ENCODE measurements at places on chromosomes 12 and 14.
A peak's percentile ranks its signal among the peaks of the same experiment; 100 is the strongest.

- no peak for DNase-seq
Observed at GRCh38 chr12:34345801-34346200, 323.5 kb downstream of the ALG10 start.

GRCh38 chr12:111598637-111599452 is at the start of gene ATXN2:
Gene ATXN2 (minus strand): TSS chr12:111599315. CDS start chr12:111599034, 281 bp downstream.
- DNase-seq: peak; percentile 80

DNA sequence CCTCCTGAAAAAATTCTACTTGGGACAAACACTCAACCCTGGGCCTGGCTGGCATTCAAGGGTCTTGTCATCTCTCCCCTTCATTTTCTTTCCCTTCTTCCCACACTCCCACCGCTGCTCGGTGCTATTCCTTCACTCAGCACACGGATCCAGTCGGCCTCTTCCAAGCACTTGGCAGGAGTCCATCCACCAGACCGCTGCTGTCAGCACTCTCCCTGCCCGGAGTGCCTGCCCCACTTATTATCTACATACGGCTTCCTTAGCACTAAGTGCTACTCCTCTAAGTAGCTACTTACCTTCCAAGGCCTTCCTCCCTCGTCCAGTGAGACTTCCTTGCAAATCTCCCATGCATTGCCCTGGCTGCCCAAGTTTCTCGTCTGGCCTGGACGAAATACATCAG is 29.8 kb downstream of the CALM1 start:
- DNase-seq: peak; percentile 33

DNA sequence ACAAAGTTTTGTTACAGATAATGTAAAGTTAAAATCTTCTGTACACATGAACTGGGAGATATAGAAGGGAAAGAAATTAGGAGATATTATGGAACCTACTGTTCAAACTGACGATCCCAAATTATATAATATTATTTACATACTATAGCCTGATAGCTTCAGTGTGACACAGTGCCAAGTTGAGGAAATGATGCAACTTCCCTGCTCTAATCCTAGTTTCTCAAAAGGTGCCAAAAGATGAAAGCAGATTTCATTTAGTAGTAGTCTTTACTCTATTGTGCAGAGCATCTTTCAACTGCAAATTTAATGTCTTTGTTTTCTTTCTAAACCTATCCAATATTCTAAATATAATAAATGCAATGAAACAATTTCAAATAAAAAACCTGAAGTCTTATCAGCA is 46.9 kb downstream of the COCH start:
- peak; percentile 36 for DNase-seq

DNA sequence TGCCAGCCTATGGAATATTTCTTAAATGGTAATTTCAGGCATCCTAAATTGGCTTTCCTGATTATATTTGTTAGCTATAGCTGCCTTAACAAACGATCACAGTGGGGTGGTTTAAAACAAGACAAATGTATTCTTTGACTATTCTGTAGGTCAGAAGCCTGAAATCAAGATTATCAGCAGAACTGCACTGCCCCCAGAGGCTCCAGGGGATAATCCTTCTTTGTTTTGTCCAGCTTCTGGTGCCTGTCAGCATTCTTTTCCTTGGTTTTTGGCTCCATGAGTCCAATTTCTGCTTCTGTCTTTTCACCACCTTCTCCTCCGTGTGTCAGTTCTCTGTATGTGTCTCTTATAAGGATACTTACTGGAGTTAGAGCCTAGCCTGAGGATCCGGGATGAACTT is 1282.2 kb upstream of the USP15 start:
- no peak for DNase-seq

- no peak for DNase-seq
Observed at GRCh38 chr12:60012659-60013058, 416.8 kb downstream of the SLC16A7 start.

DNA sequence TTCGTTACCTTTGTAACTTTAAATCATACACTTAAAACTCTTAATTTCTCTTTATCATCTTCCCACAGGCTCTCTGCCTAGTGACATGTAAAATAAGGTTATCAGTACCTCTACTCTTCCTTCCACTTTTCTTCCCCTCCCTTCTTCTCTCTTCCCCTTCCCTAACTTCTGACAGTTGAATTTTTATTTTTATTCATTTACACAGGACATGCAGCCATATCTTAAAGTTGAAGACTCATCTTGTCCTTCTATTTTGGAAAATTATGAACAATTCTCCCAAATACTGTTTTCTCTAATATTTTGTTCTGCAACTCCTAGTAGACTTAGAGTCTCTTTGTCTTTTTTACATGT is 263.9 kb downstream of the FBXL14 start:
- no peak for DNase-seq

GRCh38 chr14:74733221-74733620 is 20.3 kb downstream of the FCF1 start:
- no peak for DNase-seq

DNA sequence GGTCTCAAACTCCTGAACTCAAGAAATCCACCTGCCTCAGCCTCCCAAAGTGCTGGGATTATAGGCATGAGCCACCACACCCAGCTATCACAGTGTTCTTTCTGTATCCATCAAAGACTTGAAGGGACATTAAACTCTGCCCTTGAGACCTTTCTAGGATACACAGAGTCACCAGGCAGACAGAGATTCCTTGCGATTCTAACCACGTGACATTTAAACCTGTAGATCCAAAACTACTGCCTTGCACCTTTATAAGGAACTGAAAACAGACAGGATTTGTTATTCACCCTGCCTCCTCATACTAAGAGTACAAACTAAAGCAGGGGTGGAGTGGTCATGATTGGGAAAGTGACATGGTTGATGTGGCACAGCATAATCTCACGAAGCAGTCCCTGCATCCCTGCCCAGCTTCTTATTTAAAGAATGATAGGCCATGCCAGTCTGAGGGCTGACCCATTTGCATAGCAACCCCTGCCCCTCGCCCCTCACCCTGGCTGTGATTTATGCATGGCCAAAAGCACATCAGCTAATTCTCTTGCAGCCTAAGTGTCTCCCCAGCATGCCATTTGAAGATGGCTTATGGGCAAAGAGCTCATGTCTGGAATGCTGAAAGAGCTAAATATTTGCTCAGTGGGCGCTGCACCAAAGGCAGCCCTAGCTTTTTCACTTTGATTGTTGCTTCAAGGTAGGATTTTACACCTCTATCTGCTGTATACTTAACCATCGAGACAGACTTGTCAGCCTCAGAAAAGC is 43.2 kb upstream of the MYBPC1 start:
- no peak for DNase-seq

- DNase-seq: no peak
Observed at GRCh38 chr12:59887178-59887577, 291.3 kb downstream of the SLC16A7 start.

GRCh38 chr14:88168498-88169165 is 154.4 kb downstream of the KCNK10 start:
- DNase-seq: peak; percentile 61

DNA sequence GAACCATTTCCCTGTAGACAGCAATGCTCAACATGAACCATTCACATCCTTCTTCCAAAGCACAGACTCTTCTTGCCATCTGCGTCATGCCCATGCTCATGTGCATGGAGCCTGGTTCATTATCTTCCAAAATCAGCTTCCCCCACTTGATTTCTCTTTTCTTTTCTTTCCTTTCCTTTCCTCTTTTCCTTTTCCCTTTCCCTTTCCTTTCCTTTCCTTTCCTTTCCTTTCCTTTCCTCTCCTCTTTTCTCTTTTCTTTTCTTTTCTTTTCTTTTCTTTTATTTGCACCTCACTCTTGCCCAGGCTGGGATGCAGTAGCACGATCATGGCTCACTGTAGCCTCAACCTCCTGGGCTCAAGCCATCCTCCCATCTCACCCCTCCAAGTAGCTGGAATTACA is 37.5 kb downstream of the WIF1 start:
- no peak for DNase-seq

GRCh38 chr14:35121026-35121886 is 534 bp downstream of the PPP2R3C start:
- peak; percentile 26 for DNase-seq

DNA sequence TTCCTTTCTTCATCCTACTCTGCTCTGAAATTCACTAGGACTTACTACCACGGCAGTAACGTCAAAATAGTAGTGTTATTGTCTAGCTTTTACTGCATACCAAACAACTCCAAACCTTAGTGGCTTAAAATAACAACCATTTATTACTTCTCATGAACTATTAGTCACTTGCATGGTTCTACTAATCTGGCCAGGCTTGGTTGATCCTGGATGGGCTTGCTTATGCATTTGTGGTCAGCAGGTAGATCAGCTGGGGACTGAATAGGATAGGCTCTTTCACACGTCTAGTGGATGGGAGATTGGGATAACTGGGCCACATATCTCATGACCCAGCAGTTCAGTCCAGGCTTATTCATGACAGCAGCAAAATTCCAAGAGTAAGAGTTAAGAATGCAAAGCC is 9.4 kb upstream of the SLC35F4 start:
- DNase-seq: no peak

- peak; percentile 88 for DNase-seq
Observed at GRCh38 chr12:116492703-116493324, 66.4 kb upstream of the MAP1LC3B2 start.

- no peak for DNase-seq
Observed at GRCh38 chr14:104586832-104587620, 7.5 kb downstream of the C14orf180 start.

- DNase-seq: no peak
Observed at GRCh38 chr12:30180602-30181001, 396.9 kb upstream of the TMTC1 start.

- no peak for DNase-seq
Observed at GRCh38 chr12:120844768-120845449, 59.2 kb downstream of the SPPL3 start.

- no peak for DNase-seq
Observed at GRCh38 chr14:96197969-96198368, 6.7 kb upstream of the BDKRB2 start.

DNA sequence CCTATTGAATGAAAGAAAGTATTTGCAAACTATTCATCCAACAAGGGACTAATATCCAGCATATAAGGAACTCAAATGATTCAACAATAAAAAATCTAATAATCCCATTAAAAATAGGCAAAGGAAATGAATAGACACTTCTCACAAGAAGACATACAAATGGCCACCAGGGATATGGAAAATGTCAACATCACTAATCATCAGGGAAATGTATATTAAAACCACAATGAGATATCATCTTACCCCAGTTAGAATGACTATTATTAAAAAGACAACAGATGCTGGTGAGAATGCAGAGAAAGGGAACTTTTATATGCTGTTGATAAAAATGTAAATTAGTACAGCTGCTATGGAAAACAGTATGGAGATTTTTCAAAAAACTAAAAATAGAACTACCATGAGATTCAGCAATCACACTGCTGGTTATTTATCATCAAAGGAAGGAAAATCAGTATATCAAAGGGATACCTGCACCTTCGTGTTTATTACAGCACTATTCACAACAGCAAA is 89.3 kb downstream of the GARIN6 start:
- DNase-seq: no peak

- no peak for DNase-seq
Observed at GRCh38 chr14:95699412-95699811, 13.2 kb downstream of the TCL1B start.

GRCh38 chr12:121107681-121108080 is 25.0 kb upstream of the P2RX7 start:
- no peak for DNase-seq

DNA sequence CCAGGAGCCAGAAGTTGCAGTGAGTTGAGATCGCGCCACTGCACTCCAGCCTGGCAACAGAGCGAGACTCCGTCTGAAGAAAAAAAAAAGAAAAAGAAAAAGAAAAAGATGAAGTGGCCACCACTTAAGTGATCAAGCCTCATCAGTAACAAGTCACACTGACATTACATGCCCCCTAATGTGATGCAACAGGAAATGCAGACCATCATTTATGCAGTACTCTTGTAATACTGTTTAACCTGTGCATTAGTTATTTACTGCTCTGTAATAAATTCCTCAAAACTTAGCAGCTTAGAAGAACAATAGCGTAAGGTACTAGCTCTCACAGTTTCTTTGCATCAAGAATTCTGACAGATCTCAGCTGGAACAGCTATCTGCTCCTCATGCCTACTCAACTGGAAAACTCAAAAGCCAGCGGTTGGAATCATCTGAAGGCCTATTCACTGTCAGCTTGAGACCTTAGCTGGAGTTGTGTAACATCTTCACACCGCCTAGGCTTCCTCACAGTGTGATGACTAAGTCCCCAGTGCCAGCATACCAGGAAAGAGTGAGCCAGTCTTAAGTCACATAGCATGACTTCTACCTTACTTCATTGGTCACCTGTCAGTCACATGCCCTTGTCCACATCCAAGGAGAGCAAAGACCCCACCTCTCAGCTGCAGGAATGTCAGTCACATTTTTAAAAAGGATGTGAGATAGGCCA is 31.5 kb downstream of the EPS8 start:
- DNase-seq: peak; percentile 81

GRCh38 chr14:21910260-21910659 is 236.6 kb upstream of the OR4E1 start:
- no peak for DNase-seq

- no peak for DNase-seq
Observed at GRCh38 chr12:5059358-5059757, 15.7 kb downstream of the KCNA5 start.

DNA sequence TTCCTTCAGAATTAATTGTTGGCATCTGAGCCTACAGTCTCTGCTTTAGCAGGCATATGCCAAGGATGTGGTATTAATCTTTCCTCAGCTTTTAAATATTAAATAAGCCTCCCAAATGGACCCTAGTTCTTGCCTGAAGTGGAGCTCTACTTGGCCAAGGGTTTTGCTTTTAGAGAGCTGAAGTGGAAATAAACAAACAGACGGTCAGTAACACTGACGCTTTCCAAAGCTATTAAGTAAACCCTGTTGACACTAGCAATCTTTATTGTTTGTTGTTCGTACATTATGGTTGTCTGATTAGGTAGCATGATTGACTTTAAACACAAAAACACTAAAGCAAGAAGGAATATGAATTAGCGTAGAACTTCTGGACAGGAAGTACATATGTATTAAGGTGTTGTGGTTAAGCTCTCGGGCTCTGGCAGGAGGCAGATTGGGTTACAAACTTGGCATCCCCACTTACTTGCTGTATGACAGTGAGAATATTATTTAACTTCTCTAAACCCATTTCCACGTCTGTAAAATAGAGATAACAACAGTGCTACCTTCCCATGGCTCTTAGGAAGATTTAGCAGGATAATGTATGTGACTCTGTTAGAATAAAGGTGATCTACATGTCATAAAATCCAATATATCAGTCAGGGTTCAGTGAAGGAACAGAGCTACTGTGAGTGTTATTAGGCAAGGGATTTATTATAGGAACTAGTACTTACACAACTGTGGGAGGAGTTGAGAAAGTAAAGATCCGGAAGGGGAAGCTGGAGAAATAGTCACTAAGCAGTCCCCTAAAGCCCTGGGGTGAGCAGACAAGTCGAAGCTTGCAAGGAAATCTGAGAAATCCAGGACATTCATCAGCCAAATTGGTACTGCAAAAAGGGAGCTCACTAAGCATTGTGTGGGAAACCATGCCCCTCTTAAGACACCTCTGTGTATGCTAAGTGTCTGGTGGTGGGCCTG is 92.2 kb upstream of the ATF7IP start:
- DNase-seq: no peak

Data from cardiac fibroblast (primary cell).